T-cell (primary cell): ENCODE measurements at places on chromosomes 11 and 22.
A peak's percentile ranks its signal among the peaks of the same experiment; 100 is the strongest.

DNA sequence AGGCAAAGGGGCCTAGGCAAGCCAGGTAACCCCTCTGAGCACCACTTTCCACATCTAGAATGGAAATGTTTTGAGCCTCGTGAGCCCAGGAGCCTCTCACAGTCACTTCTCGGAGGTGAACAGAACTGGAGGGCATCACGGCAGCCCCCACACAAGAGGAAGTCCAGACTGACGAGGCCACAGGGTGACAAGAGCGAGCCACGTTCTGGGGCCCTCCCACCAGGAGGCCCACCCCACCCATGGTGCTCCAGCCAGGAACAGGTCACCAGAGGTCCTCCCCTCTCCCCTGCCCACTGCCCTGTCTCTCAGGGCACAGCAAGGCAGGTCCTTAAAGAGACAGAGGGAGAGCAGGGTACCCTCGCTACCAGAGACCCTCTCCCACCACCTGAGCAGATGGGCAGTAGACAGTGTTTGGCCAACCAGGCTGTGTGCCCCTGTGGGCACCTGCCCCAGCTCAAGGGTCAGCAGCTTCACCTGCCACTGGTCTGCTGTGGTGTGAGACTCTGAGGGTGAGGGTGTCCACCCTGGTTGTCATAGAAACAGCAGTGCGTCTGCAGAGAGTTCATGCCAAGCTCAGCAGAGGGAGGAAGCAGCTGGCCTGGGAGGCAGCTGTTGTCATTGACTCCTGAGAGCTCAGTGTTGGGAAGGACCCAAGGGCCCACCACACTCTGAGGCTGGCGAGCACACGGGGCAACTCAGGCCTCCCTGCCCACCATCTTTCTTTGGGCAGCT is 31.4 kb downstream of the RSPH14 start:
- DNase-seq, result no peak
- no peaks in the 10 kb centered on the region for H3K4me1 ChIP-seq
- no peaks in the 10 kb centered on the region for H3K36me3 ChIP-seq
- H3K4me3 ChIP-seq, result no peak overlapping the region

DNA sequence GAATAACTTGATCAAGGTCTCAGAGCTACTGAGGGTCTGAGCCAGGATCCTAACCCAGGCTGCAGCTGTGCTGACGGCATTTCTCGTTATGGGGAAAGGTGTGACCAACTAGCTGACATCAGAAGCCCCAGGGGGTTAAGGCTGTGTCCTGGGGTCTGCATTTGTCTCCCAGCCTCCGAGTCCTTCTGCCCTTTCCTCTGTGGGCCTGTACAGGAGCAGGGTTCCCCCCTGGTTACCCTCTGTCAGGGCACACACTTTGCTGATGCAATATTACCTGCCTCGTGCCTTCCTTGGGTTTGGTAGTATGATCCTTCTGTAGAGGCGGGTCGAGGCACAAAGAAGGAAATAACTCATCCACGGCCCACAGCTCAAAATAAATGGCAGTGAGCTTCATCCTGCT is 183.0 kb downstream of the TBC1D22A start:
- H3K27me3 ChIP-seq, result no peaks in the 10 kb centered on the region
- no peak for DNase-seq
- H3K4me3 ChIP-seq, result no peak overlapping the region
- H3K36me3 ChIP-seq, result peaks cover 12% of the 10 kb centered on the region
- H3K27ac ChIP-seq, result no peak overlapping the region

- H3K4me3 ChIP-seq, result peak overlapping the region; percentile 84
- no peak for DNase-seq
- no peaks in the 10 kb centered on the region for H3K27me3 ChIP-seq
- H3K4me1 ChIP-seq, result peaks cover 14% of the 10 kb centered on the region
- no peak overlapping the region for H3K27ac ChIP-seq
Observed at GRCh38 chr11:73759610-73760134, 1.2 kb downstream of the RAB6A start.

DNA sequence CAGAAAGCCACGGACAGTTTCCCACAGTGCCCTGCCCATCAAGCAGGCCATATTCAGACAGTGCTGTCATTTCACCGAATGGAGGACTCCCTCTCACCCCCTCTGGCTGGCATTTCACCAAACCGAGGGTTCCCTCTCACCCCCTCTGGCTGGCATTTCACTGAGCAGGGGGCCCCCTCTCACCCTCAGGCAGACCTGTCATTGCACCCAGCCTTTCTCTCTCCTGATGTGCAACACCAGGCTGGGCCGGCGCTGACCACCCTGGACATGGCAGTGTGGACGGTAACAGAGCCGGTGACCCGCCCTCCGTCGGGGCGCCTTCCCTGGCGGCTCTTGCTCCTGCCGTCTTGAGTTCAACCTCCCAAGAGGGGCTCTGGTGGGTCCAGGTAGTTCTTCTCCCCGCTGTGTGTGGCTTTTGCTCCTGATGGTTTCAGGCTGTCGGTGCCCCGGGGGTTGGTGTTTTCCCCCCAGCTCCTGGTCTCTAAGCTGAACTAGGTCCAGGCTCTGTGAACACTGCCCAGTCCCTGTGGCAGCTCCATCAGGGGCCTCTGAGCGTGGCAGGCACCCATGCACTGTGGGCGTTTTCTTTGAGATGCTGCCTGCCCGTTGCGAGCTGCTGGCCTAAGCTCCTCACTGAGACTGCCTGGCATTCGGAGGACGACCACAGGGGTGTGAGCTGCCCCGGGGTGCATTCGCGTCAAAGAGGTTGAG is 46.9 kb downstream of the SMIM38 start:
- H3K4me1 ChIP-seq, result no peaks in the 10 kb centered on the region
- no peaks in the 10 kb centered on the region for H3K27me3 ChIP-seq
- no peak overlapping the region for H3K4me3 ChIP-seq
- H3K36me3 ChIP-seq, result no peaks in the 10 kb centered on the region
- DNase-seq, result no peak

GRCh38 chr11:113311536-113311935 is 2.8 kb upstream of the TTC12 start:
- no peak for DNase-seq
- H3K36me3 ChIP-seq, result no peaks in the 10 kb centered on the region
- no peak overlapping the region for H3K27ac ChIP-seq
- no peaks in the 10 kb centered on the region for H3K27me3 ChIP-seq
- no peak overlapping the region for H3K4me3 ChIP-seq

GRCh38 chr11:128451652-128452470 is 135.5 kb downstream of the ETS1 start:
- H3K4me1 ChIP-seq, result peaks cover 23% of the 10 kb centered on the region
- H3K27ac ChIP-seq, result no peak overlapping the region
- no peak overlapping the region for H3K4me3 ChIP-seq
- peaks cover 3% of the 10 kb centered on the region for H3K36me3 ChIP-seq
- DNase-seq, result no peak

DNA sequence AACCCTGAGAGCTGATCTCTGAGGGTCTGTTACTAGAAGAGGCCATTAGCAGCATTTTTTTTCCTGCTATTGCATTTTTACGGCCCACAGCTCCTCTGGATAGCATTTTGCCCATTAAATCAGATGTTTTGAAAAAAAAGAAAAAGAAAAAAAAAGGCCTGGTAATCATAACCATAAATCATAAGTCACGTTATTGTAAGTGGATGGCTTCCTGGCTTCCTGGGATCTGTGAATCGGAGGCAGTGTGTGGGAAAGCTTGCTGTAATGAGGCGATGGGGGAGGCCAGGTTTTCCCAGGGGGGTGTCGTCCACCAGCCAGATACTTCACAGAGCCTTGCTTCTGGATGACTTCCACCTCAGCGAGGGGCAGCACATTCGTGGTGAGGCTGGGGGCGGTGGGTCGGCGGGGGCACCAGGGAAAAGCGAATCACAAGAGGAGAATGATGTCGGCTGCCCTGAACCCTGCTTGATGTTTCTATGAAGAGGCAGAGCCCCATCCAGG is 106.5 kb upstream of the SYT13 start:
- DNase-seq, result no peak
- no peaks in the 10 kb centered on the region for H3K4me1 ChIP-seq
- no peaks in the 10 kb centered on the region for H3K36me3 ChIP-seq
- peaks cover 25% of the 10 kb centered on the region for H3K27me3 ChIP-seq
- H3K27ac ChIP-seq, result no peak overlapping the region

GRCh38 chr11:2589538-2589934 is 110.3 kb downstream of the KCNQ1OT1 start:
- no peak overlapping the region for H3K4me3 ChIP-seq
- peaks cover 18% of the 10 kb centered on the region for H3K36me3 ChIP-seq
- DNase-seq, result no peak

- H3K36me3 ChIP-seq, result peaks cover 92% of the 10 kb centered on the region
- no peak overlapping the region for H3K27ac ChIP-seq
- no peak overlapping the region for H3K4me3 ChIP-seq
- no peaks in the 10 kb centered on the region for H3K4me1 ChIP-seq
- H3K27me3 ChIP-seq, result no peaks in the 10 kb centered on the region
Observed at GRCh38 chr22:46350121-46350520, 14.6 kb downstream of the TRMU start.

- H3K36me3 ChIP-seq, result no peaks in the 10 kb centered on the region
- H3K27me3 ChIP-seq, result peaks cover 4% of the 10 kb centered on the region
- no peaks in the 10 kb centered on the region for H3K4me1 ChIP-seq
- no peak for DNase-seq
- H3K4me3 ChIP-seq, result no peak overlapping the region
Observed at GRCh38 chr11:123186286-123186685, 8.8 kb downstream of the CLMP start.

GRCh38 chr11:44255406-44256071 is 54.4 kb downstream of the ALX4 start:
- H3K36me3 ChIP-seq, result no peaks in the 10 kb centered on the region
- no peak overlapping the region for H3K4me3 ChIP-seq

GRCh38 chr11:118922745-118923627 is 2.7 kb downstream of the BCL9L start:
- no peak for DNase-seq
- no peaks in the 10 kb centered on the region for H3K27me3 ChIP-seq
- H3K4me3 ChIP-seq, result peak overlapping the region; percentile 99
- H3K4me1 ChIP-seq, result peaks cover 80% of the 10 kb centered on the region
- H3K36me3 ChIP-seq, result no peaks in the 10 kb centered on the region

GRCh38 chr11:115618428-115618827 is 114.2 kb upstream of the CADM1 start:
- no peaks in the 10 kb centered on the region for H3K36me3 ChIP-seq
- H3K4me1 ChIP-seq, result no peaks in the 10 kb centered on the region
- no peak overlapping the region for H3K4me3 ChIP-seq
- no peak overlapping the region for H3K27ac ChIP-seq
- peaks cover 5% of the 10 kb centered on the region for H3K27me3 ChIP-seq
- DNase-seq, result no peak

DNA sequence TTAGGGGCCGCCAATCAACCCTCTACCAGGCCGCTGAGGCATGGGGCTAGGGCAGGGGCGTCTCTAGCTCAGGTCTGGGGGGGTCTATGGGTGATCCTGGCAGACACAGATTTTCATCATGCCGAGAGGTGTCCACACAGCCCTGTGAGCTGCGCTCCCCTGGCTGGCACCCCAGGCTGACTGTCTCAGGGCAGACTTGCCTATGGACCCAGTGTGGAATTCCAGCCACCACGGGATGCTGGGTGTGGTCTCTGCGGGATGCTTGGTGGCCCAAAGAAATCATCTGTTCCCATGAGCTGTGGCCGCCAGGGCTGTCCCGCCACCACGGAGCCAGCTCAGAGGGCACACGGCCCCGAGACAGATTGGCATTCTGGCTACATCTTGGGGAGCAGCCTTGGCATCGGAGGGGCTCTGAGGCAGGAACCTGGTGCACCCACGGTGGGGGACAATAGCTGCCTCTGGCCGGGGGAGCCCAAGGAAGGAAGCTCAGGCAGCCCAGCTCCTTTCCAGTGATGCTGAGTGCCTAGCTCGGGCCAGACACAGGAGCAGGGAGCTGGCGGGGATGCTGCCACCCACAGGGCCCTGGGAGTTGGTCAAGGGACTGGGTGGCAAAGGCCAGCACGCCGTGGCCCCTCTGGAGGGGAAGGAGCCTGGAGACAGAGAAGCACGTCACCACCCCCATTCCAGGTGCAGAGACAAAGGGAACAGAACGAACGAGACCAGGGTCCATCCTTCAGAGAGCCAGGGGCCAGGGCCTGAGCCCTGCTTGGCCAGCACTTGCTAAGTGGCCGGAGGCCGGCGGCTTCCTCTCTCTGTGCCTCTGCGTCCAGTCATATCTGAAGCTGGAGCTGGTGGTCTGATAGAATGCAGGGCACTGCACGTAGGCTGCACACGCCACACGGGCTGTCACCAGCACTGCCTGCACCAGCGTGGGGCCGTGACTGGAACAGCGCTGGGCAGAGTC is 64.4 kb upstream of the FGF3 start:
- no peak overlapping the region for H3K4me3 ChIP-seq
- H3K4me1 ChIP-seq, result no peaks in the 10 kb centered on the region
- no peak overlapping the region for H3K27ac ChIP-seq
- peaks cover 50% of the 10 kb centered on the region for H3K27me3 ChIP-seq

- no peak overlapping the region for H3K27ac ChIP-seq
- DNase-seq, result no peak
- H3K36me3 ChIP-seq, result no peaks in the 10 kb centered on the region
- no peak overlapping the region for H3K4me3 ChIP-seq
- H3K4me1 ChIP-seq, result no peaks in the 10 kb centered on the region
Observed at GRCh38 chr11:80521592-80521991, 1080.8 kb upstream of the TENM4 start.

DNA sequence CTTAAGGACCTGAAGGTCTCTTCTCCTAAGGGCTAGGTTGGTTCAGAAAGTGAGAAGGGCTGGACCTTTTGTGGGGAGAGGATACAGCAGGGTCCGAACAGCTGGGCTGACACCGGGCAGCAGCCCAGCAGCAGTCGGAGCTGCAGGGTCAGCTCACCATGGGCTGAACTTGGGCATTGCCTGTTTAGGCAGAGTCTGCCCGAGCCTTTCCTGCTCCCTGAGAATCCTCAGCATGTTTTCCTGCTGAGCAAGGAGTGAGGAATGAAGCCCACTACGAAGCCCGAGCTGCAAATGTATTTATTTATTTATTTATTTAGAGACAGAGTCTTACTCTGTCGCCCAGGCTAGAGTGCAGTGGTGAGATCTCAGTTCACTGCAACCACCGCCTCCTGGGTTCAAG is 83.9 kb downstream of the PTPRJ start:
- H3K4me3 ChIP-seq, result no peak overlapping the region
- H3K27ac ChIP-seq, result no peak overlapping the region
- H3K36me3 ChIP-seq, result peaks cover 3% of the 10 kb centered on the region

GRCh38 chr11:67178421-67178820 is 59.4 kb downstream of the KDM2A start:
- no peak overlapping the region for H3K4me3 ChIP-seq
- no peak for DNase-seq
- peaks cover 7% of the 10 kb centered on the region for H3K36me3 ChIP-seq
- H3K27ac ChIP-seq, result no peak overlapping the region

DNA sequence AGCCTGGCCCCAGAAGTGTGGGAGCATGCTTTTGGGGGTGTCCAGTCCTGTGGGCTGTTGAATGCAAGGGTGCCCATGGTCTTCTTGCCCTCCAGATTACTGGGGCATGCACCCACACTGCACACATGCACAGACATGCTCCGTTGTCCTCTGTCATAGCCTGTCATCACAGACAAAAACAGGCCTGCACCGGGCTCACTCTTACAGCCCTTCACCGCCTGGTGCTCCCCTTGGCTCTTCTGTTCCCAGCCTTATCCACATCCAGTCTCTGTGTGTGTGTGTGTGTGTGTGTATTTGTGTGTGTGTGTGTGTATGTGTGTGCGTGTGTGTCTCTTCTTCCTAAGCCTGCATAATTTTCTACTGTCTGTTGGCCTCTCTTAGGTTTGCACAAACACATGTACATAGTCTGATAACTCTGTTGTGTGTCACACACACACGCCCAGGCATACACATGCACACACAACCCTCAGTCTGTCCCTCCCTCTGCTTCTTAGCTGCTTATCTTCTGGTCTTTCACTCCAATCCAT is 23.4 kb upstream of the NECTIN1 start:
- no peaks in the 10 kb centered on the region for H3K4me1 ChIP-seq
- H3K36me3 ChIP-seq, result no peaks in the 10 kb centered on the region
- H3K27me3 ChIP-seq, result peaks cover 59% of the 10 kb centered on the region
- DNase-seq, result no peak
- H3K4me3 ChIP-seq, result no peak overlapping the region
- no peak overlapping the region for H3K27ac ChIP-seq
